Activated CD4-positive, CD25-positive, alpha-beta regulatory T cell (primary cell): ENCODE measurements at places on chromosomes 16 and 17.

- DNase-seq = no peak
Observed at GRCh38 chr17:77365584-77366186, 224.9 kb downstream of the SEC14L1 start.

DNA sequence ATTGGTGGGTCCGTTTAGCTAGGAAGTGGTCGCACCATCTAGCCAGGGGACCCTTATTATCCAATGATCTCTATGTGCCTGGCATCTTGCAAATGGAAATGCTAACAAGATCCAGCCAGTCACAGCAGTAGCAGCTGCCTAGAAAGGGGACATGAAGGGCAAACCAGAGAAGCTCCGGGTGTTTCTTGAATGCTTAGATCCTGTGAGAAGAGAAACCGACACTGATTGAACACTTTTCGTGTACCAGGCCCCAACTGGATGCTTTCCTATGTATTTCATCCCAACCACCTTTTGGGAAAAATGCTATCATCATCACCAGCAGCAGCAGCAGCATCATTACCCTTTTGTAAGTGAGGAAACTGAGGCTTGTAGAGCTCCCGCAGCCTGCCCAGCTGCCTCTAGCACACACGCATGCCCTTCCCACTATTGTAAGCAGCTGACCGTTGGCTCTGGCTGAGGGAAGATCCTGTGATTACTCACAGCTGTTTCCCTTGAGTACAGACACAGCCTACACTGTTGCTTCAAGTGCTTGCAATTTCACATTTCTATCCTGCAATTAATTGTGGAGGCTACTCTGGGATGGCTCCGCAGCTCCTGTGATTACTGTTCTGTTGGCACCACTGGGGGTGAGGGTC is 180.7 kb upstream of the CACNG5 start:
- DNase-seq = no peak

- DNase-seq = no peak
Observed at GRCh38 chr16:77897129-77897437, 108.7 kb downstream of the VAT1L start.

GRCh38 chr17:8474826-8475225 is 39.1 kb downstream of the NDEL1 start:
- no peak for DNase-seq

DNA sequence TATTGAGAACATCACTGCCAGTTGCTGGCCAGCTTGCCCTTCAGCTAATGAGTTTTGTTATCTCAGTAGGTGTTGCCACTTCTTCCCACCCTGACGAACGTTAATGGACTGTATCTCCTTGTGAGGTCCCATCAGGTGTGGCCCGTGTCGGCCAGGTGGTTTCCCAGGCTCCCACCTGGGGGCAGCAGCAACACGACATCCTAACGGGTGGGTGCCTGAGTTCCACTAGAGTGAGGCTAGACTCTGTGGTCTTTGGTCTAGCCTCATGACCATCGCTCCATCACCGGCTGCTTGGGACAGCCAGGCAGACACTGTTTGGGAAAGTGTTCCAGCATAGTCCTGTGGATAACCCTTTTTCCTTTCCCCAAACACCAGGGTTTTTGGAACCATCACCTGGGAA is 45.6 kb upstream of the LCMT1 start:
- no peak for DNase-seq

GRCh38 chr16:1580256-1580655 is 31.6 kb downstream of the IFT140 start:
- DNase-seq = no peak

- no peak for DNase-seq
Observed at GRCh38 chr17:45333702-45334092, 16.9 kb upstream of the MAP3K14 start.

GRCh38 chr17:3600529-3601205 is 8.5 kb downstream of the TRPV1 start:
- no peak for DNase-seq

DNA sequence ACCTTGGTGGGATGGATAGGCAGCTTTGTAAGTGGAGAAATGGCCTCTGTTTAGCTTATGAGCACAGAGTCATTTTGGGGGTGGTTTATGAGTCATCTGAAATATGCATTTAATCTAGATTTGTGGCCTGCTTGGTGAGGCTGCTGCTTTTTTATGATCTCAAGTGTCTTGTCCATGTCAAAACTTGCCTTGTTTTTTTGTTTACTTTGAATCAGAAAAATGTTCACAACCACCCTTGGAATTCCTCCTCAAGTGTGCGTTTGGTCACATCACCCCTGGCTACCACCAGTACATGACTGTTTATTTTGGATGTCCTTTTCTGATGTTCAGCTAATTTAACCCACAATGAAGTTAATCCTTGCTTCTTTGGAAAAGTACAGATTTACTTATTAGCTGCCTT is 64.6 kb downstream of the FTO start:
- DNase-seq = no peak

GRCh38 chr16:21949713-21950260 is 3.4 kb upstream of the UQCRC2 start:
- no peak for DNase-seq

DNA sequence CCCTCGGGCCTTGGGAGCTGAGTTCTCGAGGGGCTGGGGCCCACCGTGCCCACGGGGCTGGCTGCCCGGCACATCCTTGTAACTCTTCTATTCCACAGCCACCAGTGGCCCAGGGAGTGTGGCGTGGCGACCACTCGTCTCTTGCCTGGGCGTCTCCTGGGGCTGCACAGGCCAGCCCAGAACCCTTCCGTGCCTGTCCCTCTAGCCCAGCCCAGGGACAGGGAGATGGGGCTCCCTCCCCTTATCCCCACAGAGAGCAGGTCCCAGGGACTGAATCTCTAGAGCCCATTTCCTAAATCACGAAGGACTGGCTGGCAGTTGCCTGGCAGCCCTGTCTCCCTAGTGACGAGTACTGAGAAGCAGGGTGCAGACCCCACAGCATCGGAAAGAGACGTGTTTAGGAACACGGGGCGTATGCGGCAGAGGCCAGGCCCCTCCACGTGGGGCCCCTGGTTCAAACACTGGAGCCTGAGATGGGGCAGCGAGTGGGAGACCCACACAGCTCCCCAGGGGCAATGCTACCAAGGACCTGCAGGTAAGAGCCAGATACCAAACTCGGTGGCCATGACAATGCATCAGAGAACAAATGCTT is 51.0 kb downstream of the TIMM22 start:
- DNase-seq = no peak

GRCh38 chr17:56896968-56897359 is 16.9 kb downstream of the TRIM25 start:
- no peak for DNase-seq

GRCh38 chr17:77995146-77995852 is 36.8 kb downstream of the TNRC6C start:
- DNase-seq = no peak

DNA sequence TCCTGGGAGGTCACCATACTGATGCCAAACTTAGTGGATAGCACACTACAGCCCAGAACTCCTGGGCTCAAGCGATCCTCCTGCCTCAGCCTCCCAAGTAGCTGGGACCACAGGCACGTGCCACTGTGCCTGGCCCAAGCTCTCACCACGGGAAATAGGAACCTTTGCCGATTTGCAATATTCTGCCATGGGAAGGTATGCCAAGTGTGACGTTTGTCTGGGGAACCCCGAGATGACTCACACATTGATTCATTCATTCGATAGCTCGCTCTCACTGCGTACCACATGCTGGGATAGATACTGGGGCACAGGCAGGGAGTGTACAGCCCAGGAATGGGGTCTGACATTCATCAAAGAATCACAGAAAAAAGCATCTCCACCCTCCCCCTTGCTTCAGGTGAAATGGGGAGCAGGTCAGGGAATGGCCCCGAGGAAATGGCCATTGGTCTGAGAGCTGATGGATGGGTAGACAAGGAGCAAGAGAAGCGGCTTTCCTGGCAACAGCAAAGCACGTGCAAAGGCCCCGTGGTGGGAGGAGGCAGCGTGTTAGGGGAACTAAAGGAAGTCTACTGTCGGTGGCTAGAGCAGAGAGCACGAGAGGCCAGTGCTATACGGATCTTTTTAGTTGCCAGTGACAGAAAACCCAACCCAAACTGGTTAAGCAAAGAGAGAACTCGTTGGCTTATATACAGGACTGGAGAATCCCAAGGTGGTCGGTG is 44.1 kb downstream of the DNAH17 start:
- no peak for DNase-seq

DNA sequence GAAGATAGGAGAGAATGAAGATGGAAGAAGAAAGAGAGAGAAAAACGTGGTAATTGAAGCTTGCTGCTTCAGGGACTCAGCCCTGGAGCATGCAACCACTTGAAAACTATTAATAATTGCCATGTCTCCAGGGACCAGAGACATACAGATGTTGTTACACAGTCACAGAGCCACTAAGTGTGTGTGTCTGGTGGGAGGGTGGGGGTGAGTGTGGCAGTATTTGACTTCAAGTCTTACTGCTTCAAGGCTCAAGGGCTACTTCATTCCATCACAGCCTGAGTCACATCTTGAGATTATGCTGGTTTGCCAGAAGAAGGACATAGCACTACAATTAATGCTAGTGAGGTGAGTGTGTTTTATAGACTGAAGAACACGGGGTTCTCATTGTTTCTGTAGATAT is 202.2 kb downstream of the CDH8 start:
- no peak for DNase-seq

- no peak for DNase-seq
Observed at GRCh38 chr17:6558276-6558675, 1.9 kb upstream of the PITPNM3 start.

DNA sequence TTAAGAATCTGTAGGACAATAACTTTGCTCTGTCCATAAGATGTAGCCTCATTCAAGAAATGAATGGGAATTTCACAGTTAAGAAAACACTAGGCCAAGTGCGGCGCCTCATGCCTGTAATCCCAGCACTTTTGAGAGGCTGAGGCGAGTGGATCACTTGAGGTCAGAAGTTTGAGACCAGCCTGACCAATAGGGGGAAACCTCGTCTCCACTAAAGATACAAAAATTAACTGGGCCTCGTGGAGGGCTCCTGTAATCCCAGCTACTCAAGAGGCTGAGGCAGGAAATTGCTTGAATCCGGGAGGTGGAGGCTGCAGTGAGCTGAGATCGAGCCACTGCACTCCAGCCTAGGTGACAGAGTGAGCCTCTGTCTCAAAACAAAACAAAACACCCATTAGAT is 19.9 kb upstream of the RSL1D1 start:
- no peak for DNase-seq

- DNase-seq = no peak
Observed at GRCh38 chr16:23920899-23921298, 85.1 kb downstream of the PRKCB start.

GRCh38 chr16:69133373-69133954 is 1.0 kb downstream of the UTP4 start:
- DNase-seq = no peak

DNA sequence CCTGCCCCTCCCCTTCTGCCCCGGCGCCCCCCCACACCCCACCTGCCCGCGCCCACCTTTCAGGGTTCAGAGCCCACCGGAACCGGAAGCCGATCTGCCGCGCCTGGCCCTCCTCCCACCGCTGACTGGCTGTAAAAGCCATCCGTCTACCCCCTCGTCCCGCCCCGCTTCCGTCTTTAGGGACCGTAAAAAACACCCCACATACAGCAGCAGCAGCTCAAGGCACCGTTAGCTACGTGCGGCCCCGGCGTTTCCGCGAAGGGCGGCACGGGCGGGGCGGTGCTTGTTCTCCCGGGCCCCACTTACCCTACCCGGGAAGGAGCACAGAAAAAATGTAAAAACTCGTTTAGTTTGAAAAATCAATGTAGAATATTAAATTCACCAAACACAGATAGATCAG is at the start of gene MRPL28:
Gene MRPL28, minus strand, starts transcription at position 96 of the 400 bp plus-strand sequence. CDS start 320 bp downstream, outside the sequence.
- DNase-seq = peak; percentile 86

DNA sequence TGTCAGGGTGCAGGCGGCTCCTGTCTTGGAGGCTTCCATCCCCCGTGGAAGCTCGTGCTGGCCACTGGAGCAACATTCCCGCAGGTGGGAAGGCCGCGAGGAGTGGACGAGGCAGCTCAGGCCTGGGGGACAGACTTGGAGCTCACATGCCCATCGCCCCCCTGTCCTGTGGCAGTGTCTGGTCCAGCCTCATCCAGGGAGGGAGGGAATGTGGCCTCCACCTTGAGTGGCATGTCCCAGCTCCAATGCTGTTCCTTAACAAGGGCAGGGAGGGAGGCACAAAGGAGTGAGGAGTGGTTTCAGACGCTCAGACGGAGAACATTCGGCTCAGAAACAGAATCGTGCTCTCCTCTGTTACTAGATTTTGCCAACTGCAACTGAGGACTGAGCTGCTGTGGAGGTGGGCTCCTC is 159.4 kb upstream of the CHMP6 start:
- DNase-seq = no peak

DNA sequence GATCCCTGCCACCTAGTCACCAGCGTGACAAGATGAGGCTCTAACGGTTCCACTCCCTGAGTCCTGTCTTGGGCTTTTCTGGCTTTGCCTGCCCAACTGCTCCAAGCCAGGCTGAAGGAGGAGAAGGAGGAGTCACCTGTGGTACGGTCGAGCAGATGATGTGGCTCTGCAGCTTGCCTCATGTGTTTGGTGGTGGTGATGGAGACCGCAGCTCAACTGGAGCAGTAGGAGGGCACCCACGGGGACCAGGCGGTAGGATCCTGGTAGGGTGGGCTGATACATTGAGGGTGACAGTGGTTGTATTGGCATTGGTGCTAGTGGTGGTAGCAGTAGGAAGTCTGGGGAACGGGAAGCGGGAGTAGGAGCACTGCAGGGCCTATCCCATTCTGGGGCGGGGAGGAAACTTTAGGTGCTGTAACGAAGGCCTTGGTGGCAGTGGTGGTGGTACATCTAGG is 202.8 kb upstream of the WSB1 start:
- no peak for DNase-seq

GRCh38 chr16:3979070-3979469 is 98.6 kb upstream of the CREBBP start:
- no peak for DNase-seq

DNA sequence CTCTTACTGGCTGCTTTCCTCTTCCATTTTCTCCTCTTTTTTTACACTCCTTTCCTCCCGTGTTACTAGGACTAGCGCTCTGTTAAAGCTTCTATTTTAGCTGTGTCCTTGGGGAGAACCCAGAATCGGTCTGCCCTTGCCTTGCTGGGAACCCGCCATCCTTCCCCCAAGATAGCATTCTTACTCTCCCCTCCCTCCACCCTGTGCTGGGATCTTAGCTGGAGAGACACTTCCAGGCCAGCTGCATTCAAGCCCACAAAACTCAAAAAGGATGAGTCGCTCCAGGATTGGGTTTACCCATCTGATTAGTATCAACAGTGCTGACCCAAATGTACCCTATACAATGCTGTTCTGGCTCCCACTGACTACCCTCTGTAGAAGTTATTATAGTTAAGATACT is 200.5 kb upstream of the ASIC2 start:
- no peak for DNase-seq

- no peak for DNase-seq
Observed at GRCh38 chr17:75265614-75266315, 4.1 kb downstream of the MRPS7 start.
